ENCODE measurements at places on chromosomes 7 and 10. TPM values are rescaled to one million over a fixed set of nuclear protein-coding genes. Genes with fewer than 3 reads are reported as not detected.
A peak's percentile ranks its signal among the peaks of the same experiment; 100 is the strongest.

DNA sequence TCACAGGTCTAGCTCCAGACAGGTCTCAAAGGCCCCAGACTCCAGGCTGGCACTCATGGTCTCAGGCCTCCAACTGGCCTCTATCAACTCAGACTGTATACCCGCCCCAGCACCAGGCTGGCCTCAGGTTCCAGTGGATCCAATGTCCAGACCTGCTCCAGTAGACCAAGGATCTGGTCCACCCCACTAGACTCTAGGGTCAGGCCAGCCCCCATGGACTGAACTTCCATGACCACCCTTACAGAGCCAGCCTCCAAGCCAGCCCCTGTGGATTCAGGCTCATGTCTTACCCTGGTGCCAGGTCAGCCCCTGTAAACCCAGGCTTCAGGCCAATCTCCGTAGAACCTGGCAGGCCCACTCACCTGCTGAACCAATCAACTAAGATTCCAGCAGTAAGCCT lies 16.8 kb upstream of the GNAT3 start:
- no peak for ATAC-seq

DNA sequence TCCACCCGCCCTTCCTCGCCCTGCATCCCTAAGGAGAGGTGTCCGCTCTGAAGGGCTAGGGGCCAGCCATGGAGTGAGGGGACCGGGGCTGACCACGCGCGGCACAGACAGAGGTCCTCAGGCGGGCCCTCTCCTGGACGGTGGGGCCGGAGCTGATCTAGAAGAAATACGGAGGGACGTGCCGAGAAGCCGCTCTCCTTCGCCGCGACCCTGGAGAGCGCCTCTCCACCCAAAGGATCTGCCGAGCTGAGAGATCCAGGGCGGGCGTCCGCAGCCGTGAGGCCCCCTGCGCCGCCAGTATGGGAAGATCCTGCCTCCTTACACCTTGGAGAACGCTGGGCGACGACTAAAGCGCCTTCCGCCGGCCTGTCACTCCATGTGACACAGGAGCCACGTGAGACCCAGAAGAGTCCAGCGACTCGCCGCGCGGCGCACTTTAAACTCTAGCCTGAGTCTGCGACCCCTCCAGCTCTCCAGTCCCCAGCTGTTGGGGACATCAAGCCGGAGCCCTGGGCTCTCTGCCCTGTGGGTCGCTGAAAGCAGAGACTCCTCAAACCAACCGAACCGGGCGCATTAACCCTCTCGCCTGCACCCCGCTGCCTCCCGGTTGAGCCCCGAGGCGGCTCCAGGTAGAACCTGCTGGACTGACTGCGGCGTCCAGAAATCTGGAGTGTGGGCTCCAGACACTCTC lies 1.5 kb upstream of the SFMBT2 start:
- ATAC-seq: no peak

Gene MSMB
- total RNA-seq: 5.7 TPM

GRCh38 chr10:132608511-132609195 lies 71.1 kb downstream of the INPP5A start:
- ATAC-seq: no peak

Gene PPP1R17
- total RNA-seq: not detected

Gene PBLD
- 9.3 TPM for total RNA-seq

Gene TIAL1
- total RNA-seq: 59.9 TPM

Gene PAX4
- total RNA-seq: not detected

DNA sequence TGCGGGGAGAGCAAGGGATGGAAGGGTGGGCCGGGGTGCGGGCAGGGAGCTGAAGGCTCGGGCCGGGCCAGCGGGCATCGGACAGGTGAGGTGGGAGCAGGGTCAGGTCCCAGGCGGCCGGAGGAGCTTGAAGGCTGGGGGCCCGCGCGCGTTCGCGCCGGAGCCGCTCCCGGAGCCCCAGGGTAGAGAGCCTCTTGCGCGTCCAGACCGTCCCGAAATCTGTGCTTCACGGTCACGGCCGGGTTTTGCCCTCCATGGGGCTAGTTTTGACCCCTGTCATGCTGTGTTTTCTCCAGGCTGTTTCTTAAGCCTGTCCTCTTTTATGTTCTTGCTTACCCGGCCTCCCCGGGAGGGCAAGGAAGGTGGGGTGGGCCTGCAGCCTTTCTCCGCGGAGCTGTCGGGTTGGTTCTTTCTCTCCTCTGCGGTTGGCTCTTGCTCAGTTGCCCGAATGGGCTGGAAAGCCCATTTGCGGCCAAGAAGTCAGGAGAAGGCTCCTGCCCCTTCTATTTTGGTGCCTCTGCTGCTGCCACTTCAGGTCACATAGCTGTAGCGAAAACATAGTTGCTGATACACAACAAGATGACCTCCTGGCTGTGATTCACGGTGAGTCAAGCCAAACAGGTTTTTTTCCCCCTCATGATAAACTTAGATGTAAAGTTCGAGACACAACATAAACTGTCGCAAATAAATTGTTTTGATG lies 650 bp downstream of the UBE2D1 start:
- peak; percentile 68 for ATAC-seq

Gene CPA2
- total RNA-seq: not detected

Gene TACC2
- 86.5 TPM for total RNA-seq

- ATAC-seq: no peak
Observed at GRCh38 chr10:6924166-6924565, 344.1 kb upstream of the PRKCQ start.

GRCh38 chr7:24701261-24702235 lies 55.7 kb downstream of the GSDME start:
- ATAC-seq: no peak

Gene ADGRA1
- total RNA-seq: not detected

DNA sequence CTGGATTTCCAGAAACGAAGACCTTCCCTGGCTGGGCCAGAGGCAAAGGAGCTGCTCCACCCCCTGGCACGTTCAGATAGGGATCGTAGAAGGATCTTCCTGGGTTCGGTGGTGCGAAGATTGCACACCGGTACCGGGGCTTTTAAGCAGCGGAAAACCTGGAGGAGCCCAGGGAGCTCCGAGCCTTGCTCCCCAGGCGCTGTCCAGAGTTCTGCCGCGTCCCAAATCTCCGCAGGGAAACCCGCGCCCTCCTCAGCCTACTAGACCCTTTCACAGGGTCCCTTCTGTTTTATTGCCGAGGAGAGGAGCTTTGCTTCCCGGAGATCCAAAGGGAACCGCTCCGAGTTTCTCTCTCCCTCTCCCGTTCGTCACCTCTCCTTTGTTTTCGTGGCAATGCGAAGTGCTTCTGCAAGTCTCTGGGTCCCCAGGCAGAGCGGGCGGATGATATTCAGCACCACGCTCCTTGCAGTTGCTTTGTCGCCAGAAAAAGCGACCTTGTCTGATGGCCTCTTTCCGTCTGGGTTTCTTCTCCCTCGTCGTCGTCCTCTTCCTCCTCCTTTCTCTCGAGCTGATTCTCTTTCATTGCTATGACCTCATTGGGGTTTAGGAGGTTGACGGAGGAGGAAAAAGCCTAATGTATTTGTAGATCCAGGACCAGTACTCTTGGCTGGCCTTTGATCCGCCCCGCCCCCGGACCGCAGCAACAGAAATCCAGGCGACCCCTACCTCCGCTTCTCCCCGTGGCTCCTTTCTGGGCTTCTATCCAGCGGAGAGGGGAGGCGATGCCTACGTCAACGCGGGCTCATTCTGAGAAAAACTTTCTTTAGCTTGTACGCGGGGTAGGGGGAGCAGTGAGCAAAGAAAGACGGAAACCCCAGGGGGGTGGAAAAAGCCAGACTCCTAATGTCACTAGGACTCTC lies at the start of gene TMEM196:
TMEM196 (minus strand) TSS at position 777 of the 920 bp plus-strand sequence. CDS start 921 bp downstream, outside the sequence.
- peak; percentile 46 for ATAC-seq

DNA sequence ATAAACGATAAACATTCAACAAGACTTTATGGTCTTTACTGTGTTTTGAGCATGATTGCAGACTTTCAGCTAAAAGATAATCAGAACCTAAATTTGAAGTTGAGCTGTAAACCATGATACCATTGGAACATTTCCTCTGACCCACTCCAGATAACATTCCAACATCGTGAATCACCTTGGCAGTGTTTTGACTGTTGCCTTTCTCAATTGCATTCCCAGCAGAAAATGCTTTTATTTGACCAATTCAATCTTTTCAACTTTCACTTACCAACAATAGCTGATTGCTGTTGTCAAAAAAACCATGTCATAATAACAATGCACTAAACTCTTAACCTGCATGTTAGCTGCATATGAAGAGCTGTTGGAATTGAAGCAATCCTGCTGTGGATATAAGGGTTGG lies 165.5 kb downstream of the MDFIC start:
- peak; percentile 67 for ATAC-seq

Gene FFAR4
- total RNA-seq: not detected

- no peak for ATAC-seq
Observed at GRCh38 chr7:105060923-105061322, 46.9 kb downstream of the KMT2E start.
